Stimulated activated CD4-positive, alpha-beta T cell treated with anti-CD3 and anti-CD28 coated beads, Interleukin-15, amount 100 ng/mL, for 1 hour (primary cell): ENCODE measurements at places on chromosomes 12 and 14.

DNA sequence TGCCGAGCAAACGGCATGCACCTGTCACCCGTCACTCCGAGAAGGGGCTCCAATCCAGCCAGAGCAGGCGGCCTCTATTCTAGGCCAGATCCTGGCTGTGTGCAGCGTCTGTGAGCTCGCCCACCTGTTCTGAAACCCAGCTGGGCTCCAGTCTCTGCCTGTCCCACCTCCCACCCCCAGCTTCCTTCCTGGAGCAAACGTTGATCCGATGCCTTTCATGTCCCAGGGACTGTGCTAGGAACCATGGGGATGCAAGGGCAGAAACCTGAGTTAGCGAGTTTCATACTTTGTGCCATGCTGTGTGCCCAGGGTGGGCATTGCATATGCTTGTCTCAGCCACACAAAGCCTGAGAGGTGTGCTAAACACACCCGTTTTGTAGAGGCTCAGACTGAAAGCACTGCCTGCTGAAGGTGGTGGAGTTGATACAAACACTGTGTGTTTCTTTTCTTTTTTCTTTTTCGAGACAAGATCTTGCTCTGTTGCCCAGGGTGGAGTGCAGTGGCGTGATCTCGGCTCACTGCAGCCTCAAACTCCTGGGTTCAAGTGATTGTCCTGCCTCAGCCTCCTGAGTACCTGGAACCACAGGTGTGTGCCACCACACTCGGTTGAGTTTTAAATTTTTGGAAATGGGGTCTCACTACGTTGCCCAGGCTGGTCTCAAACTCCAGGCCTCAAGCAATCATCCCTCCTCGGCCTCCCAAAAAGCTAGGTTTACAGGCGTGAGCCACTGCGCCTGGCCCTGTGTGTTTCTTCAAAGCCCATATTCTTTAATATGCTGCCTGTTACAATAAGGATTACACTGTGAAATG is 84.1 kb upstream of the MED13L start:
- DNase-seq: no peak

DNA sequence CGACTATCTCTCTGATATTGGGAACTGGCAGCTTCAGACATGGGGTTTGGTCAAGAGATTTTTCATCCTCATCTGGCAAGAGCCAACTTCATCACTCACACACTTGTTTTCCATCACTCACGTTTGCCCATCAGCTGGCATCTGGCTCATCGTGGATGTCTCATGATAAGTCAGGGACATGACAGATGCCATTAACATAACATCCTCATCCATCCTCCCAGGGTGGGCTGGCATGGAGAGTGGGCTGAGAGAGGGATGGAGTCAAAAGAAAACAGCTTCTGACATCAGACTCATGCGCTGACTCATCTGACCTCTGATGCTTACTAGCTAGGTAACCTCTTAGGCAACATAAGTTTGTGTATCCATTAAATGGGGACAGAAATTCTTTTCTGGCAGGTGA is 1.8 kb upstream of the VSX2 start:
- no peak for DNase-seq

DNA sequence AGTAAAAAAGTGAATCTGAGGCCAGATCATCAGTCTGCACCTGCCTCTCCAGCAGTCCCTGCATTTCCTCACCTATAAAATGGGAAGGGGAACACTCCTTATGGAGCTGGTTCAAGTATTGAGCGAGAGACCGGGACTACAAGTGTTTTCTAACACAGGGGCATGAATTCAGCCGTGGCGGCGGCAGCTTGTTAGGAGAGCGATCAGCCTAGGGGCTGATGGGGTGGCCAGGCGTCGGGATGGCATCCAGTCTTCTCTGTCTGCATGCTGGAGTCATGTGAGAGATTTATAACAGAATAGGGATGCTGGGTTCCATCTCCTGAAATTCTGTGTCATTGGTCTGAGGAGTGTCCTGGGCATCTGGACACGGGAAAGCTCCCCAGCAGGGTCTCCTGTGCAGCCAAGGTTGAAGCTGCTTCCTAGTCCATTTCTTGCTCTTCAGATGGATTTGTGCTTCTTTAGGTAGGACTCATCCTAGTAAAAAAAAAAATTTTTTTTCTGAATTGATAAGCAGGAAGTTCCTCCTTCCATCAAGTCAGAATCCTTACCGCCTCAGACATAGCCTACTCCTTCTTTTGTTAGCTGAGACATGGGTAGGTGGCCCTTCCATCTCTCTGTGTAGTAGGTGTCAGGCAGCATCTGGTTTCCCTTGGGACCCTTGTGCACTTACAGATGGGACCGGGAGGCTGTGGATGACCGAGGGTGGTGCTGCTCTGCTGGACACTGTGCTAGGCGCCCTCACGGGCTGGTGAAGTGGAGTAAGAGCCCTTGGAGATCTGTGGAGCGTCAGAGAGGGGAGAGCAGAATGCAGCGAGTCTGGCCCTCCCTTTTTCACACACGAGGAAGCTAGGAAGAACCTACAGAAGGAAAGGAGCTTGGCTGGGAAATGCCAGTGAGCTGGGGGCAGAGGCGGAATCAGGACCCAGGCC is 146.7 kb downstream of the TSPAN9 start:
- no peak for DNase-seq

GRCh38 chr12:130711756-130712155 is 4.3 kb downstream of the RIMBP2 start:
- no peak for DNase-seq

- DNase-seq: no peak
Observed at GRCh38 chr12:94186278-94187241, 38.2 kb downstream of the PLXNC1 start.

DNA sequence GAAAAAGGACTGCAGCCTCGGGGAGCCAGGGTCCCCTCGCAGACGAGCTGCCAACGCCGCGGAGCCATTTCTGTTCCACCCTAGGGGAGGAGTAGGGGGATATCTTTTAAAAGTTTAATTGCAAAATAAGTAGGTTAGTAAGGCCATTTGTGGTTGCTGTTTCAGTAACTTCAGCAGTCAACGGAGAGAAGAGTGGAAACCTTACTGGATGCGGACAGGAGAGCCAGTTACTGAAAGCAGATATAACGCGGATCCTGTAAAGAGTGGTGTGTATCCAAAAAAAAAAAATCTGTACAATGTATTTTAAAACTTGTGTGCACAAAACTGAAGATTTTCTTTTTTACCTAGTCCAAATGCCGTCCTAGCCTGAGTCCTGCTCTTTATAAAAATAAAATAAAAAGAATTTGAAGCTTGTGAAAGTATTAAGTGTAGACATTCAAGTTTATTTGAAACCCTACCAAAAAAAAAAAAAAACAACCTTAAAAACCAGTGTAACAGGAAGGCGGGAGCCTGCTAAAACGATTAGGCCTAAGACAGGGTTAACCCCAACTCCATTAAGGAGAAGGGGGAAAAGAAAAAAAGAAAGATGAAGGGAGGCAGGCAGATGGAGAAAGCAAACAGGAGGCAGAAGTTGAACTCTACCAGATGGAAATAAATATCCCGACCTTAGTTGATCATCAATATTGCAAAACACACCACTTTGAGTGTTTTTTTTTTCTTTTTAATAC is 1.0 kb upstream of the BTG1 start:
- DNase-seq: no peak

- DNase-seq: no peak
Observed at GRCh38 chr14:92863286-92864080, 59.5 kb upstream of the CHGA start.

GRCh38 chr14:99728981-99729451 is 44.9 kb downstream of the CYP46A1 start:
- DNase-seq: no peak

DNA sequence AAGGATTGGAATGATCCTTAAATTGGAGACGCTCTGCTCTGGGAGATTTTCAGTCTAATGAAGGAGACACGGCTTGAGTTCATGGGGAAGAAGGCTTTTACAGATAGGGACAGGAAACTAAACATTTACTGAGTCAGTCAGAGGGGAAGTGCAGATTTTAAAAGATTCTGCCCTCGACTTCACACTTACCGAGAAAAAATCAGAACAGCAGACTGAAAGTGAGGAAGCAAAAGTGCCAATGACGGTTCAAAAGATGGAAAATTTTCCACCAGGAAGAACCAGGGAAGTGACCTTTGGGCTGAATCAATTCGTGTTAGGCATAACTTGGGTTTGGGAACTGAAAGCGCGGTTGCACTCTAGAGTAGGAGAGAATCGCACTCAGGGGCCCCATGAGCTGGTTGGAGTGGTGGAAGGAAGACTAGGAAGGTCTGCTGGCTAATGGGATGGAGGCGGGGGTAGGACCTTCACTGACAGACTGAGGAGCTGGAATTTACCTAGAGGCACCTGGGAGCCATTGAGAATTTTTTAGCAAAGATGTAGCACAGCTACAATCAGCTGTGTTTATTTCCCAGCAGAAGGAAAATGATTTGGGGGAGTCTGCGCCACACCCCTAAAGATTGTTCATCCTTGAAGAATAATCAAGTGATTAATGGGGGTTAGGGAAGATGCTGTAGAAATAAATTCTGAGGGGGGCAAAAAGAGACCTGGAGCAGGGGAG is 1.2 kb downstream of the KCNK13 start:
- DNase-seq: no peak

DNA sequence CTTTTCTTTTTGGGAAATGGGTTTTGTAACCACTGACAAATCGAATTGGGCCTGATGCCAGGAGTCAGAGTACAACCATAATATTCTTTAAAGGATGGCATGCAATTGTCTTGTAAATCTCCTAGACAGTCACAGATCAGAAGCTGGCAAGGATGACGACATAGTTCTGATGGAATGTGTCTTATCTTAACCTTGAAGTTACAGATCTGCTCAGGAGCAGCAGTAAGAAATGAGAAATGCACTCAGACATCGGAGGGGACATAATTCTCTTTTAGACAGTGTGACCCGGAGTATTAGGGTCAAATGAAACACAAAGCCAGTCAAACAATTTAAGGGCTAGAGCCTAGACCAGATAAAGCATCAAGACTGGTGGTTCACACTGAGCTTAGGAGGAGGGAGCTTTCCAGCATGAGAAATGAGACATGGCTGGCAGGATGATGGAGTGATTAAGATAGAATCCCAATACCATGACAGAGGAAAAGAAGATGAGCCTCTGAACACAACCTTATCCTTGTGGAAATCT is 17.5 kb downstream of the CBX5 start:
- no peak for DNase-seq

- DNase-seq: no peak
Observed at GRCh38 chr14:71235875-71236274, 328.6 kb downstream of the PCNX1 start.

GRCh38 chr14:38209572-38210557 is 2.2 kb downstream of the SSTR1 start:
- DNase-seq: no peak

- no peak for DNase-seq
Observed at GRCh38 chr14:73289308-73289707, 52.0 kb downstream of the PAPLN start.

DNA sequence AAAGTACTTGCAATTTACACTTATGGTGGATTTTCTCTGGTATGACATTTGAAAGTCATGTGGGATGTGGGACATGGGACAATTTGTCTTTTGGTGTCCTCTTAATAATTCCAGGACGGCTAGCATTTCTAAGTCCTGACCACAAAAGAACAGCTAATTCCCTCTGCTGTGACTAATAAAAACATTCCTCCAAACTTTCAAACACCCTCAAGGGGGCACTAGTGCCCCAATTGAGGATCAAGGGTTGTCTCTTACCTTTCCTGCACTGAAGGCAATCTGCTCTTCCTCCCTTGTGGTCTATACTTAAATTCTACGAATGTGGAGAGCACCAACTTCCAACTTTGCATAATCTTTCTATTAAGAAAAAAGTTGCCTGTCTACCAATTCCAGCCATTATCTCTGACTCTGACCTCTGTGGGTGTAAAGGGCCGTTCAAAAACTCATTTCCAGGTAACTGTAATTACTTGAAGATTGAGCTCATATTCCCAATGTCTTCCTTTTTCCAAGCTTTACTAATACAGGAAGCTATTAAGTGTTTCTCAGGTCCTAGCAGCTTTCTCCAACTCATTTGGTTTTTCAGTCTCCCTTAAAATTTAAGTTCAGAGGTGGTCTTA is 210.2 kb downstream of the PTPRO start:
- DNase-seq: peak; percentile 12

DNA sequence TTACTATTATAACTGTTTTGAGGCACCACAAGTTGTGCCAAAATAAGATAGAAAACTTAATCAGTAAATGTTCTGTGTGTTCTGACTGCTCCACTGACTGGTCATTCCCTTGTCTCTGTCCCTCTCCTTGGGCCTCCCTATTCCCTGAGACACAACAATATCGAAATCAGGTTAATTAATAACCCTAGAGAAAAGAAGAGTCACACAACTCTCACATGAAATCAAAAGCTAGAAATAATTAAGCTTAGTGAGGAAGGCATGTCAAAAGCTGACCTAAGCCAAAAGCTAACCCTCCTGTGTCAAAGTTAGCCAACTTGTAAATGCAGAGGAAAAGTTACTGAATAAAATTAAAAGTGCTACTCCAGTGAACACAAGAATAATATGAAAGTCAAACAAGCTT is 53.8 kb upstream of the CCDC196 start:
- DNase-seq: no peak

GRCh38 chr12:131647667-131648066 is 63.2 kb upstream of the SFSWAP start:
- no peak for DNase-seq

GRCh38 chr12:54009171-54010052 is 627 bp downstream of the HOXC8 start:
- DNase-seq: no peak

DNA sequence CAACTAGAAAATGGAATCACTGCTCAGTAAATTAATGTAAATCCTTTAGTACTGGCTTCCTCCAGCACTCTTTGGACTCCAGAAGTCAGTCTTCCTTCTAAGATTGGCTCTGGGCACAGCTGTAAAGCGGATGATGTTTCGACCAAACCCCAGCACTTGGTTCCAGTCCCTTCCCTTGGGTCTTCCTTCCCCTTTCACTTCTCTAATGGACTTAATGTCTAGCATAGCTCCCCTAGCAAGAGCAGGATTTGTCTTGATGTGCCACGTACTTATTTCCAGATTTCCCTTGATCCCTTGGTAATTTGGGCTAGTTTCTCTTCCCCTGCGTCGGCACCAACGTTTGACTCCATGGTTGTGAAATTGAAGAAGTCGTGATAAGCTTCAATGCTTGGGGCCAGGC is 28.3 kb downstream of the C12orf75 start:
- DNase-seq: no peak

DNA sequence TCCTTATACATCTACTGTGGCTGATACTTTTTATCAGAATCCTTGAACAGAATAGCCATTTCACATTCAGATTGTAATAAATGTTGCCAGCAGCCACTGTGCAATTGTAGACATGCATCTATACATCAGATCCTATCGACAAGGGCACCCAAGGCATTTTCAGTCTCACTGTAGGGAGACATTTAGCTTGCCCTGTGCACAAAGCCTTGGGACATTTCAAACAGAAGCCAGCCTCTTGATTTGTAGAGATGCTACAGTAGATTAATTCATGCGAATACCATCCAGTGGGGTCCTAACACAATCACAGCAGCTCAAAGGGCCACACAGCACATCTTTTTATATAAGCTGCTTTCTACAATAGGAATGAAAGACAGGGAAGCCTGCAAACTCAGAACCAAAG is 81.4 kb downstream of the SLC8A3 start:
- DNase-seq: no peak

GRCh38 chr14:104166698-104167097 is 28.3 kb downstream of the KIF26A start:
- DNase-seq: no peak

- no peak for DNase-seq
Observed at GRCh38 chr12:53807322-53807860, 55.6 kb upstream of the CISTR start.
